ENCODE measurements at places on chromosomes 12 and 14.
A peak's percentile ranks its signal among the peaks of the same experiment; 100 is the strongest.

DNA sequence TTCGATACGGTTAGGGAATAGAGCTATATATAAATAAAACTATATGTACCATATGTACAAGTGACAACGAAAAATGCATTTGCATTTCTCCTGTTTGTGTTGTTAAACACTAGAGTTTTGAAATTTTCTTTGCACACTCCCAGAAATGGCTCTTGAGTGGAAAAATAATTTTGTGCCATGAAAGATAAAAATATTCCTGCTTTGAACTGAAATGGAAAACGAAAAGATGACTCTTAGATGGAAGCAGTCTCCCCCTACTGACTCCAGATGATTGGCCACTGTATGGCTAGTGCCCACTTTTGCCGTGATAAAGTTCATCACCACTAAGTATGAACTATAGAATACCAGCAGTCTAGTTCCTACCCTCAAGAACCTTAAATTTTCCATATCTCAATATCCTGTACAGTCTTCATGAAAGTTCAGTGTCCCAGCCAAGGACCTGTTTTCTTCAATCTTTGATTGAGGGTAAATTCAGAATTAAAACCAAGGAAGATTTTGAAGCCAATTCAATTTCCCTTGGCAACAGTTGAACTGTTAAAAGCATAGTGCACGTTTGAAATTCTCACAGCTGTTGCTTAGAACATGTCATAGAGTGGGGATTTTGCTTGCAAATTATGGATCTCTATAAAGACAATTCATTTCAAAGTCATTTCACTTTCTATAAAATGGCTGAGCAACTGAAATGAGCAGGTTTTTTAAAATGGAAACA lies 1.6 kb upstream of the PPP2R5E start:
- no peak for DNase-seq

- no peak for DNase-seq
Observed at GRCh38 chr14:73236752-73237218, 521 bp upstream of the PAPLN start.

GRCh38 chr12:77319166-77319565 lies 253.8 kb upstream of the E2F7 start:
- no peak for DNase-seq

DNA sequence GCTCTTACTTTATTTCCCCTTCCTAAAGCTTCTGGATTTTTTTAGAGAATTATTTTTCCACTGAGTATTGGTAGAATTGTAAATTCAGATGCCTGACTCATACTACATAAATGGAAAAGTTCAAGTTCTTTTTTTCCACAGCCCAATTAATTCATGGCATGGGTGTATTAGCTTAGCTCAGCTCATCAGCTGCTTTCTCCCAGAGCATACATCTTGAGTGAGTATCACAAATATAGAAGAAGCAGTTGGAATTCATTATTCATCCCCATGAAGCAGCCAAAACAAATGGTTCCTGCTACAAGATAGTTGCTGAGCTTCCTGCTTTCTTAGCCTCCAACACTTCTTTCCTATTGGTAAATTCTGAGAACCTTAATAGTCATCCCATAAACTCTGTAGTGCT lies 105.1 kb downstream of the C12orf50 start:
- peak; percentile 40 for DNase-seq

DNA sequence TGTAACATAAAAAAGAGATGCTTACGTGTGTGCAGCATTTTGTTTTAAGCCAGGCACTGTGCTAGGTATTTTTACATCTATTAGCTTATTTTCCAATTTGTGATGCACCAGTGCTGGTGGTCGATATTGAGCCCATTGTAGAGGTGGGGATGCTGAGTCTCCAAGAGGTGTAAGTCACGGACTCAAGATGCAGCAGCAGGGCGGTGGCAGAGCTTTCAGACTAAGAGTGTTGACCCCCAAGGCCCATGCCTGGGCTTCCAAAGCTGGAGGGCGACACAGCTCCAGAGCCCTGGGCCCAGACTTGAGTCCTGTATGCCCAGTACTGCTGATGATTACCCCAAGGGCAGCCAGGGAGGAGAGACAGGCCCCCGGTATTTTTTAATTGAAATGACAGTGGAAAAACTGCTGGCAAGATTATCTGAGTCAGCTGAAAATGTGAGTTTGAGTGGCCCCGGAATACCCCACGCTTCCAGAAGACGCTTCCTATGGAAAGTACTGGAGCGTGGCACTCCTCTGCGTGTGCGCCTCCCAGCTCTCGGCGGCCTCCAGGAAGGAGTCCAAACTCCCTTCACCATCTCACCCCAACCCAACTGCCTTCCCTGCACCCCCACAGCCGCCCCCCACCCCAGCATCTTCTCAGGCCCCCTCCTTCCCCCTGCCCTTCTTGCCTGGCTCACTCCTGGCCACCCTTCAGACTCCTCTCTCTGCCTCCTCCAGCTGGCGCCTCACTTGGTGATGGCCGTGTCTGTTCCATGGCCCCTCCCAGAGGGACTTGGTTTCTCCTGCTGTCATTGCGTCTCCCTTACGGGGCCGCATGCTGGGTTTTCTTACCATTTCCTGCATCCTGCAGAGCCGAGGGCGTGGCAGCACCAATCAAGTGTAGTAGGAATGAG lies 40.7 kb downstream of the ELK3 start:
- no peak for DNase-seq

- no peak for DNase-seq
Observed at GRCh38 chr12:123984903-123985302, 11.9 kb downstream of the ZNF664 start.

GRCh38 chr12:20426957-20427356 lies 58.6 kb downstream of the PDE3A start:
- DNase-seq = no peak

DNA sequence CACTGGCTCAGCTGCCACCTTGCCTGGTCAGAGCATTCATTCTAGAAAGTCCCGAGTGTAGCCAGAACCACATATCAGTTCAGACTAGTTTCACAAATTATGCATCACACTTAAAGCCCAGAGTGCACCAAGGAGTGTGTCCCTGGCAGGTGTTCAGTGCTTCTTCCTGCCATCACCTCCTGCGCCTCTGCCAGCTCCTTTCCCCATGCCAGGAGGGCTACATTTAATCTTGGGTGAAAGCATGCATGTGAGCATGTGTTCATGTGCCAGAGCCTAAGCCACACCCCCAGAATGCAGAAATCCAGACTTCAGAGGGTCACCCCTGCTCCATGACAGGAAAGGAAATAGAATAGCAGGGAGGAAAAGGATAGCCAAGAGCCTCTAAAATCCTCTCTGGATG lies 381.6 kb downstream of the DPF3 start:
- DNase-seq = no peak

- DNase-seq = peak; percentile 13
Observed at GRCh38 chr14:28300356-28300755, 466.2 kb upstream of the FOXG1 start.

DNA sequence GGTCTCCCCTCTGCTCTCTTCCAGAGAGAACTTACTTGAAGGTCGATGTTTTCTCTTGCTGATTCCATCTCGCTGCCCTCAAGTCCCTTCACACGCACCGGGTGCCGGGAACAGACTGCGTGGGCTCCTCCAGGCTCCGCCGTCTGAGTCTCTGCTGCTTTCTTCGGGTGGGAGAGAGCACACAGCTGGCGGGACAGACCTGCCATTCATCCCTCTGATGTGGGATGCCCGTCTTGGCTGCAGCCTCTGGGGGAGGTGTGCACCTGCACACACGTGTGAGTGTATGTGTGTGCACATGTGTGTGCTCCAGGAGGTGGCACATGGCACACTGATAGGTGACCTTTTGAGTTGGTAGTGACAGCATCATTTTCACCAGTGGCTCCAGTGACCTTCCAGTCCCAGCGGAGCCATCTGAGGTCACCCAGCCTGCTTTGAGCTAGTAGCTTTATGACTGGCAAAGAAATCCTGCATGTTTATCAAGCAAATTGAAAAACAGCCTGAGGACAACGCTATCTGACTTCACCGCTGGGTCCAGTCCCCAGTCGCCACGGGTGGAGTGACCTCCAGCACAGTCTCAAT lies at the start of gene NINJ2:
Gene NINJ2 (minus strand): TSS at position 153 of the 579 bp plus-strand sequence. CDS start 85 bp downstream, at position 68.
- no peak for DNase-seq

GRCh38 chr12:105423237-105423636 lies 92.7 kb downstream of the C12orf75 start:
- no peak for DNase-seq

- no peak for DNase-seq
Observed at GRCh38 chr12:25728056-25728595, 175.0 kb upstream of the LMNTD1 start.

DNA sequence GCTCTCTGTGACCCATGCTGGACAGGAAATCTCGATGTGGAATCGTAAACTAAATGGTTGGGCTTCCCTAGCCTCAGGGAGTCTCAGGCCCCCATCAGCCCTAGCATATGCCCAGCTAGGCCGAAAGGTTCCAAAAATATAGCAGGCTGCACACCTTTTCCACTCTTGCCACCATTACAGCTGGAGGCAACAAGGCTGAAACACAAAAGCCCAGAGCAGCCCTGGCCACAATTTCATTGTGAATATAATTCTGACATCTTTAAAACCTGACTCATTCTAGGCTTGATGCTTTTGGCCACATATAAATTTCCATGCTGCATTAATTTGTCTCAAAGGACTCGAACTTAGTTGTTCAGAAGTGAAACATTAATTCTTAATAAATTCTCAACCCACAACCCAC lies 382.2 kb downstream of the GRIN2B start:
- no peak for DNase-seq

DNA sequence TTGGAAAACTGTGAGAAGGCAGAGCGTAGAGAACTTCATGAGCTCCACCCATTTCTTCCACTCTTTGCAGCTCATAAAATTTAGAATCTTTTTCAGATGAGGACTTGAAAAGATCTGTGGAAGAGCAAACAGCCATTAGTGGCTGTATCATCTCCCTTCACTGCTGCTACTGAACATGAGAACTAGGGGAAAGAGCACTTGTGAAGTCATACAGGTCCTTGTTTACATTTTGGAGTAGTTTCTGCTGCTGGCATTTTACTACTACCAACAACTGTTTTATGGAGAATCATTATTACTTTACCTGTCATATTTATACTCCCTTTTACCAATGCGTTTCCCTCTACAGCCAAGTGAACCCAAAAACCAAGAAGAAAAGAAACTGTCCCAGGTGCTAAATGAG lies 41.0 kb downstream of the RPGRIP1 start:
- DNase-seq = no peak

DNA sequence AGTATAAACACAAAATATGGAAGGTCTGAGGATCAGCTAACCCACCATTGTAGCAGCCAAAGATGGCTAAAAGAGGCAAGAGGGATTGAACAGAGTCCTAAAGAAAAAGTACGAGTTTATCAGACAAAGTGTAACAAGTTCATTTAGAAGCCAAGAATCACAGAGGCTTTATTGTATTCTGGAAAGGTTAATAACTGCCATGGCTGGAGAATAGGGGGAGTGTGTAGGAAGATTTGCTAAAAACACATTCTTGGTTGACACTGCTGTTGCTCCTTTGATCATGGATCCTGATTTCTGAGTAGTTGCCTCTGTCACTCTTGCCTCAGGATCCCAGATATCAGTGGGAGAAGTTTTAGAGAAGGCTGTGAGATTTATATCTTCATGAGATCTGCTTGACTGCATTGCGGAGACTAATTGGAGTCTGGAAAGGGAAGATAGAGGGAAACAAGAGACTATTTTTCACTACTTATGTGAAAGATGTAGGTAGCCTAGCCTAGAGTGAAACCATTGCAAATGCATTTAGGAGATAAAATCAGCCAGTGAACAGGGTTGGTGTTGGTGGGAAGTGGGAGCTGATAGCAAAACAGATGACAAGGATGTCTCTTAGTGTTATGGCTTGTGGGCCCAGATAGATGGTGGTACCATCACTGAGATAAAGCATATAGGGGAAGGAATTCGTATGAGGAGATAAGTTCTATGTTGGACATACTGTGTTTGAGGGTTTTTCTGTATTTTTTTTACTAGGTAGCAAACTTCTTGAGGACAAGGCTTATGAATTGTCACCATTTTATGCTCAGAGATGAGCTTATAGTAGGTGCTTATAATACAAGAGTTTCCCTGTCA lies 402.9 kb upstream of the PDE3A start:
- DNase-seq = no peak

Measured in skeletal muscle cell (primary cell).